ENCODE measurements at places on chromosomes 12 and 14.

- DNase-seq = no peak
These were observed 17.7 kb downstream of the AHSA1 start for GRCh38 chr14:77475432-77476115.

DNA sequence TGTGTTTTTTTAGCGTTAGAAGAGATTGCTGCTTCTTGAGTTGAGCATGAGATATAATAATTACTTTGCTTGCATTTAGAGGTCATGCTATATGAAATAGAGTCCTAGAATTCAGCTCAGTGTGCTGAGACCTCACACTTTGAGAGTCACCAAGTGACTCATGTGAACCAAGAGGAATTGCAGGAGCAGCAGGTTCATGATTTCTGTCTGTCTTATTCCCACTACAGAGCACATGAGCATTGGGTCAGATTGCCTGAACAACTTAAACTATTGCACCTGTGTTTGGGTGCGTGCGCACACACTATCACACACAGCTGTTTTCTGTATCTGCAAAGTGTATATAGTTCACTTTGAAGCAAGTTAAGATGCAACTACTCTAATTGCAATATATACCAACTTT, 109.3 kb downstream of the FGD4 start:
- no peak for DNase-seq

DNA sequence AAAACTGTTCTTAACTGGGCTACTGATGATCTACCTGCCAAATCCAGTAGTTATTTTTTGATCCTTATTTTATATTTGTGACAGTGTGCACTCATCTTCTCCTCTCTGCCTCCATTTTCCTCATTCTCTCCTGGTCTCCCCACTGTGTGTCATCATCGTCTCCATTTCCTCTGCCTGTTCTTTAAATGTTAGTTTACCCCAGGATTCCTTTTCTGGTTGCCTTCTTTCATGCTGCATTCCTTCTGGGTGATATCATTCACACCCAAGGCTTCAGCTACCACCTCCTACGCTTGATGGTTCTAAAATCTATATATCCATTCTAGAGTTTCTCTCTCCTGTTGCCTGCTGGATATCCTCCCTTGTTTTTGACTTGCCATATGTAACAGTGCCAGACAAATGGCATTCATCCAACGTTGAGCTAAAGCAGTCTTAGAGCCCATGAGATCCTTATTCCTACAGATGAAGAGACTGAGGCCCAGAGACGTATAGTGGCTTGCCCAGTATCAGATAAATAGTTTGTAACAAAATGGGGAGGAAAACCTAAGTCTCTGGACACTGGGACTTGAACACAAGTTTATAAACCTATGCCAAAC, 109.5 kb downstream of the DIP2B start:
- no peak for DNase-seq

DNA sequence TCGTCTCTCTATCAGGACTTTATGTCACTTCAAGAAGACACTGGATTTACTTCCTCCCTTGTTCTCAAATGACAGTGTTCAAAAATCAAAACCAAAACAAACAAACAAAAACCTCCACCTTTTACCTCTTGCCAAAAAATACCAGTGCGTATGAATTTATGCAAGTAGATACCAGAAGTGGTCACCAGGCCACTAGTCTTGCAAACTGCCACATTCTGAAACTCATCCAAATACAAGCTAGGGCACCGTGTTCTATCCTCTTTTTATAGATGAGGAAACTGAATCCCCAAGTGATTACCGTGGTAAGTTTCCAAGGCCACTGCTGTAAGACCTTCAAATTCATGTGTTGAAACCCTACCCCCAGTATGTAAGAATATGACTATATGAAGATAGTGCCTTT, 343.9 kb upstream of the KITLG start:
- no peak for DNase-seq

- DNase-seq = no peak
These were observed 5.6 kb downstream of the PYM1 start for GRCh38 chr12:55922126-55922525.

DNA sequence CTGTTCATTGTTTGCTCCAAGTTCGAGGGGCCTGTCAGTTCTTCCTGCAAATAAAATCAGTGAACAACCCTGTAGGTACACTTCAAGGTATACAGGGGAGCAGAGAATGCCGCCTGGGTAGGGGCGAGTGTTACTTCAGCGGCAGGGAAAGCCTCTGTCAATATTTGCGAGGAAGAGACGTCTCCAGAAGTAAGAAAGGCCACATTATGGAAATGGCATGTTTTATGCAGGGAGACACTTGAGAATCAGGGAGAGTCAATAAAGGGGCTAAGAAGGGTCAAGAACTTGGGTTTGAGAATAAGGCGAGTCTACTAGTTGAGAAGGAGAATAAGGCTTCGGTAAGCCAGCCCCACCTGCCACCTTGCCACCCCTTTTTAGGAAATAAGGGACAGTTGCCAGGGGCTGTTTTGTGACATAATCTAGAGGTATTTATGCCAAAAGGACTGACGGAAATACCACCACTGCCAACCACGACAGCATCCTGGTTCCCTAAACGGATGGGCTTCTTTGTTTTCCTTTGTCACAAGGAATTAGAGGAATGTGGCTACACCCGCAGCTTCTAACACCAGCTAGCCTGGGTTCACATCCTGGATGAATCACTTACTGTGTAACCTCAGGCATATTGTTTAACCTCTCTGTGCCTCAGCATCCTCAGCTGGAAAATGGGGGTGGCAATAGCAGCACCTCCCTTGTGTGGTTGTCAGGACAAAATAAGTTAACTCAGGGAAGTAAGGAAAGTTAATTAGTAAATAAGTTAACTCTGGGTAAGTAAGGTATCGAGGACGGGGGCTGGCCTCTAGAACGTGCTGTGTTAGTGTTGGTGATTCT, 67.7 kb downstream of the EID3 start:
- DNase-seq = peak; percentile 40

DNA sequence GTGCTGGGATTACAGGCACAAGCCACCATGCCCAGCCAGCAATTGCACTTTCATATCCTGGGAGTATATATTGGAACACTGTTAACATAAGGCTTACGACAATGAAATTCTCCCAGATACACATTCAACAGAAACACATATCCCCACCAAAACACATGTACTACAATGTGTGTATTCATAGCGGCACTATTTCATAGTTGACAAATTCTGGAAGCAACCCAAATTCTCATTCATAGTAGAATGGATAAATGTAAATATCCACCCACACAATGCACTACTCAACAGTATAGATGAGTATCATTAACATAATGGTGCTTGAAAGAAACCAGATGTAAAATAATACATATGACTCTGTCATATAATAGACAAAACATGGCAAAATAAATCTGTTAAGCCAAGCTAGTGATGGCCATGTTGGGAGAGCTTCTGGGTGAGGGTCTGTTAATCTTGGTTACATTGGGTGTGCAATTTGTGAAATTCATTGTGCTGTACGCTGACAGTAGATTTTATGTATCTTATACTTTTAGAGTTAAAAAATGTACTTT, 2.6 kb upstream of the DNAAF2 start:
- no peak for DNase-seq

GRCh38 chr12:19409376-19409775, 29.9 kb upstream of the AEBP2 start:
- peak; percentile 58 for DNase-seq
